Hematopoietic multipotent progenitor cell treated with erythropoietin and hydrocortisone succinate and interleukin-3 and kit ligand, for 17 days (in vitro differentiated cells): ENCODE measurements at places on chromosomes 5 and 9.
A peak's percentile ranks its signal among the peaks of the same experiment; 100 is the strongest.

GRCh38 chr5:176895831-176896230 lies 3.3 kb downstream of the HK3 start:
- no peak for DNase-seq

GRCh38 chr9:121985792-121986494 lies 107.2 kb downstream of the TTLL11 start:
- no peak for DNase-seq

DNA sequence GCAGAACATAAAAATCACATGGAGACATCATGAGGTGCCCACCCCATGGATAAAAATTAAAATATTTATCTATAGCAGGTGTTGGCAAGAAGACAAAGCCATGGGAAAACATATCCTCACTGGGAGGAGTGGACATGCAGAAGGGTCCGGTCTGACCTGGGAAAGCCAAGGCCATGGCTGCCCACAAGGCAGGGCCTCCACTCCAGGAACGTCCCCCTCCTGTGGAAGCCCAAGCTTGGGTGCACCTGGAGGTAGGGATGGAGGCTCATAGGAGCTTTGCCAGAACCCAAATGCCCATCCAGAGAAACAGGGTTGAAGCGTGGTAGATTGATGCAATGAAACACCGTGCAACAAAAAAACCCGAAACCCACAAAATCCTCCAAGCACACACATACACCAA lies 81.4 kb upstream of the COL5A1 start:
- DNase-seq: no peak

- no peak for DNase-seq
Observed at GRCh38 chr5:9545992-9546851, at the start of gene SEMA5A. Gene SEMA5A (minus strand): TSS chr5:9546075. CDS start chr5:9379946, 166,129 bp downstream.

DNA sequence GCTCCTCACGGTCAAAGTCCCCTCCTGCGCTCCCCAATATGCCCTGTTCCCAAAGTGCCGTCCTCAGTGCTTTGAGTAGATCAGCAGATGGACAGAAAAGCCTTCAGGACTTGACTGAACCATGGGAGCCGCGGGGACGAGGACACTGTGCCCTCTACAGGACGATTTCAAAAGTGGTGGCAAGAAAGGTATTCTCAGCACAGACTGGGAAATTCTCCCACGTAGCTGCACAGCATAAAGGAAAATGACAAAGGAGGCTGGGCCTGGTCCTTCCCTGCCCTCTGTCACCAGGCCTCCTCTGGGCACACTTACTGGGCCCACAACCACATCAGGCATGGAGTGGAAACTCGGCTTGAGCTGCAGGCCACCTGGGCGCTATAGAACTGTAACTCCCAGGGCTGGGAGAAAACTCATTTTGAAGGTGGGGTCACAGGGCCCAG lies 16.7 kb upstream of the MTMR12 start:
- DNase-seq: peak; percentile 70

- DNase-seq: no peak
Observed at GRCh38 chr5:57824047-57824446, 341.4 kb upstream of the ACTBL2 start.

GRCh38 chr9:3526997-3527940 lies 1.5 kb upstream of the RFX3 start:
- peak; percentile 68 for DNase-seq

GRCh38 chr9:113632776-113633590 lies 169.5 kb downstream of the RGS3 start:
- DNase-seq: no peak

GRCh38 chr9:111000202-111000601 lies 38.1 kb downstream of the LPAR1 start:
- no peak for DNase-seq

- DNase-seq: no peak
Observed at GRCh38 chr5:143653256-143653655, 158.7 kb upstream of the HMHB1 start.

DNA sequence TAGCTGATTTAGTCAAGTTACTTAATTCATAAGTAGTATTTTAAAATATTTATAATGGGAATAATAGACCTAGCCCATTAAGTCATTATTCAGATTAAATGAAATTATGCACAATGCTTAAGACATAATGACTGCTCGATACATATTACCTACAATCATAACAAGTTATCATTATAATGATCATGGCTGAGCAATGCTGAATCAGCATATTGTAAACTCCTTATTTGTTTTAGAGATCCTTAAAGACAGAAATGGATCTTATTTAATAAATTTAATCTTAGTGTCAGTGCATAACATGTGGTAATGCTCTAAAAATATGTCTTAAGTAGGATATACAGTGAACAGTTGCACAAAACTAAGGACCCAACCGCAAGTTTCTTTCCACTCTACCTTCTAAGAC lies 169.0 kb downstream of the TRPM6 start:
- no peak for DNase-seq

DNA sequence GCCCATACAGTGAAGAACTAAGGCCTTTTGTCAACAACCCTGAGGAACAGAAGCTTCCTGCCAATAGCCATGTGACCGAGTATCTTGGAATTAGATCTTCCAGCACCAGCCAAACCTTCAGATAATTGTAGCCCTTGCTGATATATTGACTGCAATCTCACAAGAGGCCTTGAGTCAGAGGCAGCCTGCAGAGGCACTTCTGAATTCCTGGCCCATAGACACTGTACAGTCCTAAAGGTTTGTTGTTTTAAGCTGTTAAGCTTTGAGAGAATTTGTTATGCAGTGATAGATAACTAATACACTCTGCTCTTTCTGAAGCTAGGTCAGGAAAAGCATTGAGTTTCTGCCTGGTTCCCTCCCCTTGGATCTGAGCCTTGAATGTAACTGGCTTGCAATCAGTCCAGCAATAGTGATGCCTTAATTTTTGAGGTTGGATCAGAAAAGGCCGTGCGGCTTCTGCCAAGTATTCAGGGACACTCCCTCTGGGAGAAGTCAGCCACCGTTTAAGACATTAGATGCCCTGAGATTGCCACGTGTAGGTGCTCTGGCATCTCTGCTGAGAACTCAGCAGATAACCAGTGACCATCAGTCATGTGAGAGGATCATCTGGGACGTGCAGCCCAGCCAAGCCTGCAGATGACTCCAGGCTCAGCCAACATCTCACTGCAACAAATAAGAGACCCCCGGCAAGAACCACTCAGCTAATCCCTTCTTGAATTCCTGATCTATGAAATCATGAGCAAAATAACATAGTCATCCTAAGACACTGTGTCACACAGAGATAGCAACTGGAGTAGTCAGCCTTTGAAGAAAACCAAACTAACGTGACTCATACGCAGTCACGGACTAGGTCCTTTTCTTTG lies 126.8 kb upstream of the STC2 start:
- DNase-seq: no peak

- no peak for DNase-seq
Observed at GRCh38 chr9:8492024-8492423, 692.4 kb upstream of the DMAC1 start.

DNA sequence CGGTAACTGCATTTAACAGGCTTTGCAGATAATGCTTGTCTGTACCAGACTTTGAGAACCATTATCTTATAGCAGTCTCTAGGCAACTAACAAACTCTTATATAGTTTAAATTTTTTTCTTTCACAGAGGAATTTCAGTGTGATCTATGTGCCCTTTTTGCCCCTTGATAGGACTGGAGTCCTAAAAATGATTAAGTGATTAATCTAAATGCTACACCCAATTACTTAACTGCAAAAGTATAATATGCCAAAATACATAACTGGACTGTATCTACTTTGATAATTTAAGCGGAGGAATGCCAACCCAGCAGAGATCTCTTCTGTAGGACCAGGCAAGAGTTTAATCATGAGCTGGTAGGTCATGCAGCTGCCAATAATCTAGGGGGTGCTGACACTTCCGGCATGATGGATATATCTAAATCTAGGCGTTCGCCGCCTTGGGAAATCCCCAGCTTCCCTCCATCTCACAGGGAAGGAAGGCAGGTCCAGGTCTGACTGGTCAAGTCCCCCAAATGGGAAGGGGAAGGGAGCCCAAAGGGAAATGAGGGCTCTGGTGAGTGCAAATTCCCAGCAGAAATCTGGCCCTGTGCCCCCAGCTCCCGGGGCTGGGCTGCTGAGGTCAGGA lies 205.6 kb downstream of the GAPVD1 start:
- no peak for DNase-seq
